ENCODE measurements at places on chromosomes 2 and 18. TPM values are rescaled to one million over a fixed set of nuclear protein-coding genes. Genes with fewer than 3 reads are reported as not detected.

- peak; percentile 68 for DNase-seq
- H3K27me3 ChIP-seq = no peaks in the 10 kb centered on the region
- H3K4me3 ChIP-seq = no peak overlapping the region
- H3K36me3 ChIP-seq = no peaks in the 10 kb centered on the region
- peaks cover 7% of the 10 kb centered on the region for H3K4me1 ChIP-seq
These were observed 297.4 kb upstream of the ACVR2A start for GRCh38 chr2:147547440-147547839.

DNA sequence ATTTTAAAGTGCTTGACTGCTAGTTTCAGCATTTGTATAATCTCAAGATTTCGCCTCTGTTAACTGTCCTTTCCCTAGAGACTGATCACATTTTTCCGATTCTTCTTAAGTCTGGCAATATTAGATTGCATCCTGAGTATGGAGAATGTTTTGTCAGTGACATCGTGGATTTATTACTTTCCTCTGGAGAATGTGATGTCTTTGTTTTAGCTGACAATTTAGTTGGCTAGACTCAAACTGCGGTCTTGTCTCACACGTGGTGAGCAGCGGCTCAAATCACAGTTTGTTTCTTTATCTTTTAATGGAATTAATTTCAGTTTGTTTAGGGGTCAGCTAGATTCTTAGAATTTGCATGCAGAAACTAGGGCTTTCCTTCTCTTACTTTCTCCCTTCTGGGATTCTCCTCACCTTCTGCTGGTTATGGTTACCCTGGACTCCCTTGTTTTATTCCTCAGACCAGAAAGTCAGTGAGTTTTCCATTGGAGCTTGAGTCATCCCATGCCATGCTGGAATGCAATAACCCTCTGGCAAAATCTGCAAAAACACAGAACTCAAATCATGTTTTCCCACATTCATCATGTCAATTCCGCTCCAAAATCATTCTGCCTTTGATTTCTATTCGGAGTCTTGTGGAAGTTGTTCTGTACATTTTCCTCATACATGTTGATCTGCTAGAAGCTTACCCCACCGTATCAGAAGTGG is 327.2 kb upstream of the TRIB2 start:
- no peak overlapping the region for H3K4me3 ChIP-seq
- H3K27ac ChIP-seq = peak overlapping the region; percentile 20
- H3K36me3 ChIP-seq = no peaks in the 10 kb centered on the region
- H3K4me1 ChIP-seq = no peaks in the 10 kb centered on the region

DNA sequence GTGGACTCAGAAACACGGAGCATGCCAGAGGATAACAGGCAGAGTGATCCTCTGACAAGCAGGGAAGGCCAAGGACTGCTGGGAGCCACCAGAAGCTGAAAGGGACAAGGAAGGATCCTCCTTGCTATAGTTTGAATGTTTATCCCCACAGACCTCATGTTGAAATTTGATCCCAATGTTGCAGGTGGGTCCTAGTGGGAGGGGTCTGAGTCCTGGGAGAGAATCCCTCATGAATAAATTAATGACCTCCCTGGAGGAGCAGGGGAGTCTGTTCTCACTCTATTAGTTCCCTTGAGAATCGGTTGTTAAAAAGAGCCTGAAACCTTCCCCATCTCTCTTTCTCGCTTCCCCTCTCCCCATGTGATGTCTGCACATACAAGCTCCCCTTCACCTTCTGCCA is 124.4 kb downstream of the FBXO15 start:
- no peak overlapping the region for H3K4me3 ChIP-seq
- no peaks in the 10 kb centered on the region for H3K27me3 ChIP-seq
- H3K36me3 ChIP-seq = no peaks in the 10 kb centered on the region
- no peaks in the 10 kb centered on the region for H3K4me1 ChIP-seq

DNA sequence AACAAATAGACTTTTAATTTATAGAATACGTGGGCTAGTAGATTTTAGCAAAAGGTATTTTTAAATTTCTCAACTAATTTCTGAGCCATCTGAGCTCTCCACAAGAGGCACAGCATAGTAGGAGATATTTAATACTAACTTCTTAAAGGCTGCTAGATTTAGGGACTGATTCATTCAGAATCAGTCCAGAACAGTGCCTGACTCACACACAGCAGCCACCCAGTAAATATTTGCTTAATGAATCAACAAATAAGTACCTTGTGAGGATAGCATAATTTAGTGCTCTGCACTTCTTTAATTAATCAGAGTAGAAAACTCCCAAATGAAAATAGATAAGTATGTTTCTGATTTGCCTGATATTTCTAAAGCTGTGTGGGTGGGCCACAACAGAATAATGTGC is 35.6 kb upstream of the SYT4 start:
- peak overlapping the region; percentile 26 for H3K27ac ChIP-seq
- no peak overlapping the region for H3K4me3 ChIP-seq
- no peaks in the 10 kb centered on the region for H3K27me3 ChIP-seq
- H3K36me3 ChIP-seq = no peaks in the 10 kb centered on the region

DNA sequence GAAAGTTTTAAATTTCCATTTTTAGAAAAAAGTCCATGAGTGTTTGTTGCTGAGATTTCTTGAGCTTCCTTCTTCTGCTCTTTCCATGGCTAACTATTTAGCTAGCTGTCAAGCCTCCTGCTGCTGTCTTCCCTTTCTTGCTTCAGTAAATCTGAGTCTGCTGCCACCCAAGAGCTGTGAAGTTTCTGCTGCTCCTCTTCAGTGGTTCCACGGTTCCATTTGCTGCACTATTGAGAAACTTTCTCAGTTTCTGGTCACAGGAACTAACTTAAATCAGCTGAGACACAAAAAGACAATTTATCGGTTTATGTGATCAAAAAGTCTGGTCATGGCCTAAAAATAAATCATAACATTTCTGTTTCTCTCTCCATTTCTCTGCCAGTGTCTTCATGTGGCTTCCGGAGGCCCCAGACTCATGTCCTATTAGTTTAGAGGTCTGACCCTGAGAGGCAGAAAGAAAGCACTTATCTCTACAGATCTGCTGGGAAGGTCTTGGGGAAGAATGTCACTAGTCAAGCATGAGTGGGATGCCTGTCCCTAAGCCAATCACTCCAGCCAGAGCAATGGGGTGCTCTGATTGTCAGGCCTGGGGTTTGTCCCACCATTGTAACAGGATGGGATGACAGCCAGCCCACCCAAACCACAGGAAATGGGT is 73.0 kb upstream of the ARL4C start:
- no peak overlapping the region for H3K27ac ChIP-seq
- H3K27me3 ChIP-seq = no peaks in the 10 kb centered on the region
- H3K4me1 ChIP-seq = peaks cover 5% of the 10 kb centered on the region
- no peak overlapping the region for H3K4me3 ChIP-seq
- no peak for DNase-seq
- no peaks in the 10 kb centered on the region for H3K36me3 ChIP-seq

GRCh38 chr2:29691391-29691950 is 229.9 kb downstream of the ALK start:
- no peaks in the 10 kb centered on the region for H3K4me1 ChIP-seq
- H3K27me3 ChIP-seq = no peaks in the 10 kb centered on the region
- H3K27ac ChIP-seq = no peak overlapping the region
- H3K4me3 ChIP-seq = no peak overlapping the region

DNA sequence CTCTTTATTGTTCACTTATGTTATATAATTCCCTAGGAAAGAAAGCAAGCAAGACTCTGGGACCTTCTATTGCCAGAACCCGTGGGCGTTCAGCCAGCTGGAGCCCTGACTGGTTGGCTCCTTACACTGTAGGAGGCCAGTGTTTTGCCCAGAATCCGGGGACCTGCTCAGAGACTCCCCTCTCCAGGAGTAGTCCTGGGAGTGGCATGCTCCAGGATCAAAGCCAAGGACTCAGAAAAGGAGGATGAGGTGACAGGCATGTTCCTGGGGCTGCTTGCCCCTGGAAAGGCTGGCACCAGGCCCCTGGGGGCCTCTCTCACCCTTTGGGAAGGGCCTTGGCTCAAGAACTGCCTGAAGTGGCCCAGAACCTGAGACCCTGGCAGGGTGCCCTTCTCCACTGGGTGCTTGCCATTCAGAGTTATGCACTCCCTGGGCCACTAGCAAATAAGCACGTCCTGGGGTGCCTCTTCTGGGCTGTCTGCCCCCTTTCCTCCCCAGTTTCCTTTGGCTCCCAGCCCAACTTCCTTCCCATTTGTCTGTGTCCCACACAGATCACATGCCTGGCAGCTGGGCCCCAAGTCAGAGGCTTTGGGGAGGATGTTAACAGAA is 19.6 kb upstream of the KIF3C start:
- no peaks in the 10 kb centered on the region for H3K36me3 ChIP-seq
- H3K27me3 ChIP-seq = no peaks in the 10 kb centered on the region
- H3K4me1 ChIP-seq = peaks cover 14% of the 10 kb centered on the region

GRCh38 chr2:72979896-72980295 is 62.6 kb downstream of the EMX1 start:
- peaks cover 7% of the 10 kb centered on the region for H3K4me1 ChIP-seq
- H3K27ac ChIP-seq = no peak overlapping the region
- H3K27me3 ChIP-seq = no peaks in the 10 kb centered on the region
- DNase-seq = no peak
- no peaks in the 10 kb centered on the region for H3K36me3 ChIP-seq

GRCh38 chr2:165239230-165239629 is at the start of gene SCN2A:
Gene SCN2A (plus strand): TSS chr2:165239414. CDS start chr2:165295824, 56,410 bp downstream.
- H3K27ac ChIP-seq = no peak within 1 kb of the TSS
- no peaks in the 10 kb centered on the region for H3K4me1 ChIP-seq
- no peak within 1 kb of the TSS for H3K4me3 ChIP-seq
- DNase-seq = peak; percentile 46
- H3K36me3 ChIP-seq = no peaks in the 10 kb centered on the region

- no peaks in the 10 kb centered on the region for H3K36me3 ChIP-seq
- H3K4me1 ChIP-seq = no peaks in the 10 kb centered on the region
- H3K27ac ChIP-seq = no peak overlapping the region
- DNase-seq = no peak
- H3K27me3 ChIP-seq = no peaks in the 10 kb centered on the region
- no peak overlapping the region for H3K4me3 ChIP-seq
These were observed 130.6 kb downstream of the AKAIN1 start for GRCh38 chr18:5066380-5066977.

DNA sequence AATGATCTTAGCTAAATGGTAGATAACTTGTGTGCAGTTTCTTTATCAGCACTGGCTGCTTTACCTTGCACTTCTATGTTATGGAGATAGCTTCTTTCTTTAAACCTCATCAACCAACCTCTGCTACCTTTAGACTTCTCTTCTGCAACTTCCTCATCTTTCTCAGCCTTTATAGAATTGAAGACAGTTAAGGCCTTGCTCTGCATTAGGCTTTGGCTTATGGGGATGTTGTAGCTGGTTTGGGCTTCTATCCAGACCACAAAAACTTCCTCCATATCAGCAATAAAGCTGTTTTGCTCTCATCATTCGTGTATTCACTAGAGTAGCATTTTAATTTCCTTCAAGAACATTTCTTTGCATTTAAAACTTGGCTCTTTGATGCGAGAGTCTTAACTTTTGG is 123.7 kb downstream of the PIK3C3 start:
- H3K36me3 ChIP-seq = peaks cover 10% of the 10 kb centered on the region
- no peak overlapping the region for H3K27ac ChIP-seq
- H3K4me3 ChIP-seq = no peak overlapping the region
- no peaks in the 10 kb centered on the region for H3K4me1 ChIP-seq
- H3K27me3 ChIP-seq = no peaks in the 10 kb centered on the region
- peak; percentile 51 for DNase-seq

GRCh38 chr2:128531856-128532255 is 213.2 kb upstream of the HS6ST1 start:
- no peaks in the 10 kb centered on the region for H3K27me3 ChIP-seq
- no peaks in the 10 kb centered on the region for H3K36me3 ChIP-seq
- no peak overlapping the region for H3K4me3 ChIP-seq
- peaks cover 11% of the 10 kb centered on the region for H3K4me1 ChIP-seq
- H3K27ac ChIP-seq = no peak overlapping the region
- DNase-seq = no peak

GRCh38 chr2:67446491-67446911 is 49.4 kb downstream of the ETAA1 start:
- H3K4me1 ChIP-seq = peaks cover 7% of the 10 kb centered on the region
- no peaks in the 10 kb centered on the region for H3K27me3 ChIP-seq
- peak; percentile 64 for DNase-seq
- H3K36me3 ChIP-seq = no peaks in the 10 kb centered on the region
- no peak overlapping the region for H3K4me3 ChIP-seq

- no peak overlapping the region for H3K27ac ChIP-seq
- no peaks in the 10 kb centered on the region for H3K36me3 ChIP-seq
- H3K4me1 ChIP-seq = no peaks in the 10 kb centered on the region
- DNase-seq = no peak
These were observed 3.7 kb upstream of the SCTR start for GRCh38 chr2:119527999-119528398.

GRCh38 chr2:64414736-64415435 is 39.1 kb upstream of the LGALSL start:
- H3K36me3 ChIP-seq = no peaks in the 10 kb centered on the region
- no peaks in the 10 kb centered on the region for H3K4me1 ChIP-seq
- DNase-seq = no peak

DNA sequence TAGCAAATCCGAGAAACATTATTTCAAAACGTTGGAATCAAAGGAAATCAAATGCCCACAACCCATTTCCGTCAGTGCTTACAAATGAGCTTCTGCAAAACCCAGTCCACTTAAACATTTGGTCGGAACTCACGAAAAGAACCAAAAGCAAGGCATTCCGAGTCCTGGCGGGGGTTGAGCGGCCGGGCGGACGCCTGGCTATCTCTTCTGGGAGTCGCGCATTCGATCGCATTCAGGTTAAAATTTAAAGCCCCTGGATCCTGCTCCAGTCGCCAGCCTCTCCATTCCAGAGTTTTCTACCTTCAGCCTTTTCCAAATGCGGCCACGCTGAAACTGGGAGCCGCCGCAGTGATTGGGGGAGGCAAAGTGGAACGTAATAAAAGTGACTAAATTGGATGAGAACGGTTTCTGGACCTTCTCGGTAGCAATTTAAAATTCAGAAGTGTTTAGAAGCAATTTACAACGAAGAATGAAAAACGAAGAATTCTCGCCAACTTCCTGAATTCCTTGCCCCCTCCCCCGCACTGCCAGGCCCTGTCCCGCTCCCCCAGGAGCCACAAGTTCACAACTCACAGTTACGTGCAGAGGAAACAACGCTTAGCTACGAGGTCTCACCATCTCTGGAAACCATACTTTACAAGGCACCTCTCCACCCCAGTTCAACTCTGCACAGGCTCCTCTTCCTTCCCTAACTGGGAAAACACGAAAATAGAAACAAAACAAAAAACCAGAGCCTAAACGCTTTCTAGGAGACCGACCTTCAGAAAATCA is 1.7 kb upstream of the GATA6 start:
- no peak for DNase-seq
- H3K27ac ChIP-seq = no peak overlapping the region
- H3K27me3 ChIP-seq = peaks cover 62% of the 10 kb centered on the region

GRCh38 chr2:184215745-184216144 is 382.6 kb upstream of the ZNF804A start:
- H3K27me3 ChIP-seq = no peaks in the 10 kb centered on the region
- no peaks in the 10 kb centered on the region for H3K4me1 ChIP-seq
- H3K27ac ChIP-seq = no peak overlapping the region

- H3K27me3 ChIP-seq = no peaks in the 10 kb centered on the region
- H3K4me3 ChIP-seq = no peak overlapping the region
- no peak overlapping the region for H3K27ac ChIP-seq
- H3K36me3 ChIP-seq = no peaks in the 10 kb centered on the region
- DNase-seq = no peak
These were observed 12.6 kb downstream of the CAPN10 start for GRCh38 chr2:240599141-240599583.

- H3K27me3 ChIP-seq = no peaks in the 10 kb centered on the region
- no peak for DNase-seq
- H3K4me1 ChIP-seq = peaks cover 20% of the 10 kb centered on the region
- H3K27ac ChIP-seq = no peak overlapping the region
- peak overlapping the region; percentile 91 for H3K4me3 ChIP-seq
These were observed 5.0 kb downstream of the ARL4C start for GRCh38 chr2:234491897-234492296.

Gene CD8B2
- total RNA-seq = not detected

Gene FAM117B
- 7.2 TPM for total RNA-seq

Gene DSC2
- total RNA-seq = 39.4 TPM

Gene RAB6C
- total RNA-seq = 0.14 TPM

Gene MPP4
- 2.9 TPM for total RNA-seq

Gene KDSR
- total RNA-seq = 43.7 TPM

Gene GULP1
- total RNA-seq = 39.4 TPM

Gene FIGLA
- not detected for total RNA-seq

Gene TACR1
- not detected for total RNA-seq
